Calu3 (cell line): ENCODE measurements at places on chromosomes 4 and X.

DNA sequence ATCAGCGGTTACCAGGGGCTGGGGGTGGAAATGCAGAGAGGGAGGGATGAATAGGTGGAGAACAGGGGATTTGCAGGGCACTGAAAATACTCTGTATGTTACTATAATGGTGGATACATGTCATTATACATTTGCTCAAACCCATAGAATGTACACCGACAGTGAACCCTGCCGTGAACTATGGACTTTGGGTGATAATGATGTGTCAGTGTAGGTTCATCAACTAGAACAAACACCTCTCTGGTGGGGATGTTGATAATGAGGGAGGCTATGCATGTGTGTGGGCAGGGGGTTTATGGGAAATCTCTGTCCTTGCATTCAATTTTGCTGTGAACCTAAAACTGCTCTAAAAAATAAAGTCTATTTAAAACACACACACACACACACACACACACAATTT, 11.5 kb downstream of the HPSE start:
- DNase-seq = no peak

- no peak for DNase-seq
Measured at GRCh38 chrX:131394384-131394783, 105.3 kb upstream of the IGSF1 start.

GRCh38 chrX:4358577-4358976, 645.1 kb upstream of the PRKX start:
- DNase-seq = no peak

- no peak for DNase-seq
Measured at GRCh38 chr4:120319046-120319767, 252.6 kb upstream of the MAD2L1 start.

GRCh38 chr4:78014889-78015886, 41.9 kb upstream of the FRAS1 start:
- no peak for DNase-seq

DNA sequence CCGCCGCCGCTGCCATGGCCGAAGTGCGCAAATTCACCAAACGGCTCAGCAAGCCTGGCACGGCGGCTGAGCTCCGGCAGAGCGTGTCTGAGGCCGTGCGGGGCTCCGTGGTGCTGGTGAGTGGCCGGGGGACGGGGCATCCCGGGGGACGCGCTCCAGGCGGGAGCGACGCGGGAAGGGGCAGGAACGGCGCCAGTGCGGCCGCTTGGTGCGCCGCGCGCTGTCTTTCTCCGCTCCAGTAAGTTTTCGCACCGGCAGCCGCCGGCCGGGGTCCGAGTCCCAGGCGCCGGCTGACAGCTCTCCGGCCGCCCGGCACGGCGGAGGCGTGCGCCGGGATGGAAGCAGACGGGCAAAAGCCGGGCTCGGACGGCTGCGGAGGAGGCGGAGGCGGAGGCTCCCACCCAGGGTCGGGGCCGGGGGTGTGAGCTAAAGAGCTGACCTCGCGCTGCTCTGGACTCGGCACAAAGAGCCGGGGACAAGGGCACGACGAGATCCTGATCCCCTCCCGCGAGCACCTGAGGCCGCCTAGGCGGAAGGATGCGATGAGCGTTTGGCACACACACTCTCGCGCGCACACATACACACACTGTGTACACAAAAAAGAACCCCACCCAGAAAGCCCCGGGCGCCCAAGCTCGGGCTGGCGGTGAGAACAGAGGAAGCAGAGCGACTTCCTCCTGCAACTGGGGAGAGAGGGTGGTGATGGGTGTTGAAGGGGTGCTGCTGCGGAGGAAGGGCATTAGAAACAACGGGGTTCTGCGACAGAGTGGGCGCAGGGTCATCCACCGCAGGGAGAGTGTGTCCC, 545 bp downstream of the DOCK11 start:
- DNase-seq = peak; percentile 15

- no peak for DNase-seq
Measured at GRCh38 chr4:60743654-60744053, 456.5 kb upstream of the ADGRL3 start.

- no peak for DNase-seq
Measured at GRCh38 chr4:39950861-39951481, 26.7 kb downstream of the PDS5A start.

- no peak for DNase-seq
Measured at GRCh38 chr4:145207934-145208333, 27.5 kb upstream of the OTUD4 start.

- no peak for DNase-seq
Measured at GRCh38 chr4:76953956-76954355, 4.4 kb downstream of the SEPTIN11 start.

- no peak for DNase-seq
Measured at GRCh38 chrX:155956099-155956498, 41.4 kb upstream of the IL9R start.

- DNase-seq = peak; percentile 31
Measured at GRCh38 chr4:25535278-25535677, 120.4 kb upstream of the SLC34A2 start.

DNA sequence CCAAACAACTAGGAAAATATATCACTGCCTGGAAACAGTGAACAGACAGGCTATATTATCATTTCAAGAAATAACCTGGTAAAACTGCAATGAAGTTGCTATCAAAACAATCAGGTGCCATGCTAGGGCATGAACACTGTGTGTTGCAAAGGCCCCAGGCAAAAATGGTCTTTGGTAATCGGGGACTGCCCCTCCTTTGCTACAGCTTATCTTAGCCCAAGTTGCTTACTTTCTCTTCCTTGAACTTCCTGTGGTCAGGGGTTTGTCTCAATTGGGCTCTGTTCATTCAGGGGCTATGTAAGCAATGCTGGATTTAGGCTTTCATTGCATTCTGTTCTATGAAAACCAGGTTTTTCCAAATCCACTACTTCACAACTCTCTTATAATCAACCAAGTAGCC, 30.4 kb downstream of the SCML1 start:
- DNase-seq = no peak
